T-helper 2 cell treated with Interferon-gamma antibody and Interleukin-4, amounts not matched to agents 5 μg/mL and 100 μg/mL, for 36 hours (primary cell): ENCODE measurements at places on chromosomes 5 and 9.
A peak's percentile ranks its signal among the peaks of the same experiment; 100 is the strongest.

DNA sequence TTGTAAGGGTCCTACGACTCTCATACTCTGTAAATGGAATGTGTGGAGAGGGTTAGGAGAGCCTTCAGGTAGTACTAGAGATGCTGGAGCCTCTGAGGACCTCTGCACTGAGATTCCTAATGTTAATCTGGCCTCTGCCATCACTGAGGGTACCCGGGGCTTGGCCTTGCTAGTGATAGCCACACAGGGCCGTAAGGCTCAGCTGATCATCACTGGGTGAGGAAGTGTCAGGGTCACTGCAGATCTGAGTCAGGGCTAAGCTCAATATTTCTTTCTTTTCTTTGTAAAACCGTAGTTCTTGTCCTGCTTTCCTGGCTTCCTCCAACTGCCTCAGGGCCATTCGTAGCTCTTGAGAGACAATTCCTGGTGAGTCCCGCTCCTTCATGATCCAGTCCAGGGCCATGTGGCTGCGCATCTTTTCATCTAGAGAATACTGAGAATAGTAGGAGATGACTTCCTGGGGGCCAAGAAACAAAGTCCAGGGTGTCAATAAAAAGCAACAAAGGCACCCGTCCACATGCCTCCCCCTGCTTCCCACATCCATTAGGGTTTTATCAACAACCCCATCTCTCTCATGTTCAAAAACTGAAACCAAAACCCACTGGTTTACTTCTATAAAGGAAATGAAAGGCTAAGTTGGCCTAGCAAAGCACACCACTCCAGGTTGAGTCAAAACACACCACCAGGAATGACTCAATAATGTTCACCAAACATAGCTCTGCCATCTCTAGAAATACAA lies 47.7 kb downstream of the LIX1 start:
- peak; percentile 63 for DNase-seq

- DNase-seq = no peak
Measured at GRCh38 chr5:58261605-58262004, 198.3 kb downstream of the PLK2 start.

- DNase-seq = no peak
Measured at GRCh38 chr5:163135849-163136248, 301.5 kb upstream of the CCNG1 start.

GRCh38 chr5:96338624-96339415 lies 94.2 kb downstream of the PCSK1 start:
- DNase-seq = no peak

DNA sequence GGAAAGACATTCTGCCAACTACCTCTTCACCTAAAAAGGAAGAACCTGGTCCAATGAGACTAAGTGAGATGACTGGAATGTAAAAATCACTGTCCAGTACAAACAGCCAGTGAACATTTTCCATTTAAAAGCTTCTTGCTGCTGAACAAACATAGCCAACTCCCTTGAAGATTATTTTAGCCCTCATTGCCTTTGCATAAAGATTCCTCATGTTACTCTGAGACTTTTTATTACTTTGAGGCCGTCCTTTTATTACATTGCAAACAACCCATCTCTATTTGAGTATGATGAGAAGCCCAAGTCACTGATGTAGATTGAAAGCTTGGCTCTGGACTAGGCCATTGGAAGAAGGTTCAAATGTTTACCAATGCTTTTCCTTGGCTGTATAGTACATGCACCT lies 649.8 kb downstream of the CETN3 start:
- no peak for DNase-seq

DNA sequence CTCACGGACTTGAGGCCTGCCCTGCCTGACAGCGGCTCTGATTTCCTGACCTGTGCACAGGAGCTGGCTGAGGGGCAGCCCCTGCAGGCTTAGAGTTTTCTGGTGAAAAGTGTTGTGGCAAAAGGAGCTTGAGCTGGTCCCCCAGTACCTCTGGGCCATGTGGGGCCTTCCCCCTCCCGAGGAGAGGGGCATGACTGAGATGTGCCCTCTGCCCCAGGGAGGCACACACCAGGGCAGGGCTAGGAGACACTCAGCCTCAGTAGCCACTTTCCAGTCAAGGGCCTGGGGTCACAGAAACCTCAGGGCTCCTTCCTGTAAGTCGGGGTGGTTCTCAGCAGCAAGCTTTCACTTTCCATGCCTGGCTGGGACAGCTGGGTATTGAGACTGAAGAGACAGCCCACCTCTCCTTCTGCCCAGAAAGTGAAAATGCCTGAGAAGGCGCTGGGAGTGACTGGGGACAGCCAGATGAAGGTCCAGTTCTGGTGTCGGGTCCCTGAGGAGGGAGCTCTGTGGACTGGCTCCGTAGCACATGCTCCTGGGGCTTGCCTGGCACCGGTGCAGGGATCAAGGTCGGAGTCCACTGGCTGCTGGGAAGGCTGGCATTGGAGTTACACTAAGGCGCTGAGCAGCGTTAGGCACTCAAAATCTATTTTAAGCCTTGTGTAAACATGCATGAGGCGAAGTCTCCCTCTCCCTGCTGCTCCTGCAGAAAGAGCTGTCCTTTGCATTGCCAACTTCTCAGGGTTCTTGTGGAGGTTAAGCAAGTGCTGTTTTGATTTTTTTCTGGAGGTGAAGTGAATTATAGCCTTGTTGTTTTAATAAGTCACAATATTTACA lies 394.9 kb downstream of the GADD45G start:
- peak; percentile 66 for DNase-seq

- DNase-seq = no peak
Measured at GRCh38 chr5:35281613-35282012, 51.3 kb upstream of the PRLR start.
